ENCODE measurements at places on chromosomes 5 and 9.

GRCh38 chr5:113218200-113218599, 216.6 kb downstream of the TSSK1B start:
- no peak for DNase-seq

- DNase-seq = peak; percentile 62
Measured at GRCh38 chr9:21919377-21920362, 74.5 kb downstream of the CDKN2A start.

GRCh38 chr9:115867326-115867725, 286.3 kb upstream of the PAPPA start:
- DNase-seq = no peak

GRCh38 chr9:102867488-102867887, 127.6 kb upstream of the CYLC2 start:
- DNase-seq = no peak

GRCh38 chr9:127896395-127897192, 2.8 kb downstream of the ST6GALNAC6 start:
- DNase-seq = no peak

DNA sequence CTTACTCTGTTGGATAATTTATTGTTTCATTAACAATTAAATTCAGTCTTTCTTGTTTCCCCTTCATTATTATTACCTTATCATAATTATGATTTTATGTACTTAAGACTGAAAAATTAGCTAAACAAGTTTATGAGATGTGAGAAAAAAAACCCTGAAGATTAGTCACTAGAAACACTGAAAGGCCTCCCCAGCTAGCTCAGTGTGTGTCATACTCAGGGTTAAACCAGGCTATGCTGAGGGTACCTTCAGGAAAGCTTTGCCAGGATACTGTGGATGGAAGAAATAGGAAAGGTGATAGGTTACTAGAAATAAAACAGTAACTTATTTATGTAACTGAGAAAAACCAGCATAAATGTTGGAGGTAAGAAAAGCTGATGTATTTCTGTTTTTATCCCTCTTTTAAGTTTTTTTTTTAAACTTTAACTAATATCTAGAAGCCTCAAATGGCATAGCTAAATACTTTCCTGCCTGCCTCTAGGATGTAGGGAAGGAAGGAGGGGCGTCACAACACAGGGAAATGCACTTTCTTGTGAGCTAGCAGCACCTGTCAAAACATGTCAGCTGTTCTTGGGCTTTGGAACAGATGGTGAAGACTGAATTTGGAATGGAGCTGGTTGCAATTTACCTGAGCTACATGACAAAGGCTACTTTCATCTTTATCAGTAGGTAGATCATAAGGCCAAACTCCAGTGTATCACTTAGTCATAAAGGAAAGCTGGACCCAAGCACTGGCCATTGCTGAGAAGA, 24.2 kb downstream of the NMRK1 start:
- DNase-seq = no peak

- no peak for DNase-seq
Measured at GRCh38 chr5:136638084-136638483, 272.7 kb upstream of the TRPC7 start.

DNA sequence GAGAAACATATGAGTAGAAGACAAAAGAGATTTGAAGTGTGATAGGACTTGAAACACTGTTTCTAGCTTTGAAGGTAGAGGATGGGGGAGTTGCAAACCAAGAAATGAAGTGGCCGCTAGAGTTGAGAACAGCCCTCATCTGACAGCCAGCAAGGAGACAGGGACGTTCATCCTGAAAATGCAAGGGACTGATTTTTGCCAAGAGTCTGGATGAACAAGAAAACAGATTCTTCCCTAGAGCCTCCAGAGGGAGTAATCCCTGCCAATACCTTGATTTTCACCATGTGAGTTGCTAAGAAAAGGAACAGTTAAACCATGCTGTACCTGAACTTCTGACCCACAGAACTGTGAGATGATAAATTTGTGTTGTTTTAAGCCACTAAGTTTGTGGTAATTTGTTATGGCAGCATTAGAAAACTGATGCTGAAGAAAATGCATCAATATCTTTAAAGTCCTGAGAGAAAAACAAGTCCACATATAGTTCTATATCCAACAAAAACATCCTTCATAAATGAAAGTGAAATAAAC, 154.0 kb upstream of the ADAMTSL1 start:
- DNase-seq = no peak

DNA sequence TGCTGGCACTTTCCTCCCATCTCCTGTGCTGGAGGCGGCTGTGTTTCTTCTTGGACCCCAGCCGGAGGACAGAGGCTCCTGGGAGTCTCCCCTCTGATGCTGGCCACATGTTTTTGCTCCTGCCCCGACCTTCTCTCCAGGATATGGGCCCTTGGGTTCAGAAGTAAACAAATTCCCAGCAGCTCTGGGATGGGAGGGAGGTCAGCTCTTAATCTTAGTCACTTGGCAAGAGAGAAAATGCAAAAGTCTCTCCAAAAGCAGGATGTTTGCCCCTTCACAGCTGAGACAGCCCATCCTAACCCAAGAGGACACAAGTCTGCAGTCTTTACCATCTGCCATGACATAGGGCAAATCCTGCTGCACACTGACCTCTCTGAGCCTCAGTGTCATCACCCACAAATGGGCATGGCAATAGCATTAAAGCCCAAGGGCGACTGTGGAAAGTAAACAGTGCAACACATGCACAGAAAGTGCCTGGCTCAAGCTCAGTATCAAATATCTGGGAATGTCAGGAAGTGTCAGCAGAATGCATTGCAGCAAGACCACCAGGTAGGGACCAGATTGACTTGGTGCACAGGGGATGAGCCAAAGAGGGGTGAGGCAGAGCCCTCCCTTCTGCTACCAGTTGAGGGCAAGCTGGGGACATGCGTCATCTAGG, 117.0 kb upstream of the CXCL14 start:
- no peak for DNase-seq

GRCh38 chr9:14346811-14347405, 33.0 kb upstream of the NFIB start:
- DNase-seq = no peak

GRCh38 chr5:81288021-81288433, 13.4 kb upstream of the ZCCHC9 start:
- DNase-seq = peak; percentile 45

GRCh38 chr9:35350827-35351549, 138.9 kb upstream of the RUSC2 start:
- DNase-seq = no peak

- DNase-seq = peak; percentile 89
Measured at GRCh38 chr5:136080483-136081216, 51.9 kb downstream of the TGFBI start.

DNA sequence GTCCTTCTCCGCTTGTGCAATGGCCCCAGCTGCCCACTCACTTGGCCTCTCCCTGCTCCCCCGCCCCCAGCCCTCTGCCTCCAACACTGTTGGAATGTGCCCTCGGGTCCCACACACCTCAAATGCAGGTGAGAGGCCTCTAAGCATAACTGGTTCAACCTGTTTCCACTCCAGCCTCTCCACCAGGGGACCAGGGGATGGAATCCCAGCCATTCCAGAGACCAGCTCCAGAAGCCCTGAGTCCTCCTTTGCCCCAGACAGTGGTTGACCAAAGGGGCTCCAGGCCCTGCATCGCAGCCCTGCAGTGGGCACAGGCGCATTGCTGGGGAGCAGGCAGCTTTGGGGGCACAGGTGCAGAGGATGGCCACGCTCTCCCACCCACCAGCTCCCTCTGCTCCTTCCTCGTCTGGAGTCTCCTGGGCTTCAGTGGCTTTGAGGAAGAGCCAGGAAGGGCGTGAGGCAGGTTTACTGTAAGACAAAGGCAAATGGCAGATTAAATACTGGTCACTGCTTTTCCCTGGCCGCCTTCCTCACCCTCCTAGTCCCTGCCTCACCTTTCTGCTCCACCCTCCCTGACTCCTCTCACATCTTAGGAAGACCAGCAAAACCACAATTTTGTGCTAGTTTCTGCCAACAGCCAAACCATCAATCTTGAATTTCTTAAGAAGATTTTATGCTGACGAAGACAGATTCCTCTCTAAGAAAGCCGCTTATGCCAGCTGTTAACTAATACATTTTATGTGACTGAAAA, 29.1 kb upstream of the IRX2 start:
- no peak for DNase-seq

DNA sequence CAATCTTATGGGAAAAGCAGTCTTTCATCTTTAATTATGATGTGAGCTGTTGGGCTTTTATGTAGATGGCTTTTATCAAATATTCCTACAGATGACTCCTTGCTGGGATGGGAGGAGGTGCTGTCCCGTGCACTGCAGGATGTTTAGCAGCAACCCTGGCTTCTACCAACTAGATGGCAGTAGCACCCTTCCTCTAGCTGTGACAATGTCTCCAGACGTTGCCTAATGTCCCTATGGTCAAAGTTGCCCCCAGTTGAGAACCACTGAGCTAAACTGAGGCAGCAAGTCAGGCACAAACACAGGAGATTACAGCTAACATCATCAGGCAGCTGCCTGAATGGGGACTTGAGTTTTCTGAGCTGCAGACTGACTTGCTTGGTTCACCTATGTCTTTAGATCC, 401.9 kb upstream of the PDE4D start:
- DNase-seq = no peak

DNA sequence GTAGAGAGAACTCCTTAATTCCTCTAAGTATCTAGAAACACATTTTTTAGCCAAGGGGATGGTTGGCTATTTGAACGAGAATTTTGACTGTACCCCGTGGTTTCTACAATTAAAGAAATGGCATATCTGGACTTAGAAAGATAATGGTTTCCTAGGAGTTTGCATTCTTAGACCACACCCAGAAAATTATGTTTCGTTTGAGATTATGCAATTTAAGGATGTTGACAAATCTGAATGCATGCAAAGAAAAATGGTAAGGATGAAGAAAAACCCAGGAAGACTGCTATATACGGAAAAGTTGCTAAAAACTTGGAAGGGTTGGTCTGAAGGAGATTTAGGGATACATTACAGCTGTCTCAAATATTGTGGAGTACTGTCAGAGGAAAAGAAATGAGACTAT, 538.5 kb upstream of the WWC1 start:
- DNase-seq = no peak

DNA sequence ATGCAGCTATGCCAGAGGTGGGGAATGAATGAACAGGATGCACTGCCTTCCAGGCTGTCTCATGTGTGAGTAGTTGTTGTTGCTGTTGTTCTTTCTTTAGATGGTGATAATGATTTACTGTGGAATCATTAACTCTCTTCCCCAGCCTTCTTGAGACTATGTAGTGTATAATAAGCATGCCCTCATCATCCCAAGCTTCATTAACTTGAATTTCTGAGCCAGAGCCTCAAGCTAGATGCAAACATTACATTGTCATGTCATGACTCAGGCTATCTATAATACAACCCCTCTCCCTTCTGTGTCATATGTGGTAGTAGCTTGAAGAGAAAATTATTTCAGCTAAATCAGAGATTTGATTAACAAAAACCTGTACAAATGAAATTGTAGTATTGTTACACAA, 10.0 kb upstream of the ADAMTSL1 start:
- DNase-seq = no peak

- DNase-seq = peak; percentile 68
Measured at GRCh38 chr5:33840927-33841547, 50.8 kb downstream of the ADAMTS12 start.

DNA sequence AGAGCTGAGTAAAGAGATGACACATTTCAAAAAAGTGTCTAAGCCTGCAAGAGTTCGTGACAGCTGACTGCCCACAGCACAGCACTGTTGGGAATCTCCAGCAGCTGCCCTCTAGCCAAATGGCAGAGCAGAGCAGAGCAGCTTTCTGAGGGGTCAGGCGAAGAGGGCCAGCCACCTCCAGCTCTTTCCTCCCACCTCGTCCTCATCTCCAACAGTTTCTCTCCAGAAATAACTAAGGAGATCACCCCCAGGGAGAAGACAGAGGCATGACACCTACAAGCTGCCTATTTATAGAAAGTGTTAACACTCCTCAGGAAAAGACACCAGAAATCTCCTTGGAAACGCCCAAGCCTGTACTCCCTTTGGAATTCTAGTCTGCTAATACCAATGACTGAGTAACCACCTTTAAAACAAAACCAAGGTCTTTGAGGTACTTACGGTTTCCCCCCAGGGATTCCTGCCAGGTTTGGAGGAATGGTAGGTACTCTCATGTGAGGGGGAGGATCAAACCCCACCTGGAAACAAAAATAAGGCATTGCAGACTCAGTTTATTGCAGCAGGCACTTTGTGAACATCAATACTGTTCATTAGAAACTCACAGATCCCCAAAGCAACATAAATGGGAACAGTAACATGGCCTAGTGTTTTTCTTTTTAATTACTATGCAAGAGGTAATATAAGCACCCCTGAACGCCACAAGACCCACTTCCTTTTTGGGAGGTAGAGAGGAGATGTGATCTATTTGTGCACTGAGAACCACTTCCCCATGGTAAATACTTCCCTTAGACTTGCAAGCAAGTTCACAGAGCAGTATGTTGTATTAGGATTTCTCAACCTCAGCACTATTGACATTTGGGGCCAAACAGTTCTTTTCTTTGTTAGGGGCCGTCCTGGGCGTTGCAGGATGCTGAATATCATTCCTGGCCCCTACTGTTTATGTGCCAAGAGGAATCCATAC, 79.3 kb downstream of the TLE1 start:
- no peak for DNase-seq

GRCh38 chr9:35816708-35817107, 1.9 kb upstream of the HINT2 start:
- DNase-seq = no peak

GRCh38 chr5:107388141-107388861, 282.4 kb downstream of the EFNA5 start:
- DNase-seq = peak; percentile 38

- DNase-seq = no peak
Measured at GRCh38 chr5:160260006-160260775, 30.9 kb downstream of the FABP6 start.

- DNase-seq = no peak
Measured at GRCh38 chr5:5570646-5571045, 148.2 kb downstream of the ICE1 start.

- DNase-seq = no peak
Measured at GRCh38 chr9:86747711-86748110, 199.6 kb downstream of the GAS1 start.

DNA sequence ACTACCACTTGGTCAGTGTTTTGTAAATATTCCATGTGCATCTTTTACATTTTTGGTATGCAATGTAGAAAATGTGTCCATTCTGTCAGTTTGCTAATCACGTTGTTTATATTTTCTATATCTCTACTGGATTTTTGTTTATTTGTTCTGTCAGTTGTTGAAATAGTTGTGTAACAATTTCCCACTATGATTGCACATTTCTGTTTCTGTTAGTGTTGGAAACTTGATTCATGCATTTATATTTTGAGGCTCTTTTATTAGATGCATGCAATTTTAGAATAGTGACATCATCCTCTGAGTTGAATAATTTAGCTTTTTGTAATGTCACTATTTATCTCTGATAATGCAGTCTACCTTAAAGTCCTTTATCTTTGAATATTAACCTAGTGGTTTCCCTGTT, 25.8 kb upstream of the LECT2 start:
- no peak for DNase-seq

GRCh38 chr5:113092683-113093082, 116.1 kb downstream of the DCP2 start:
- no peak for DNase-seq

- no peak for DNase-seq
Measured at GRCh38 chr5:166365164-166365563, 1926.3 kb upstream of the WWC1 start.
